Head of caudate nucleus (tissue), 42 donors: ENCODE measurements at places on chromosomes 16 and 17.

- no peak for DNase-seq
These were observed 14.8 kb upstream of the ADCY7 start for GRCh38 chr16:50251375-50252081.

DNA sequence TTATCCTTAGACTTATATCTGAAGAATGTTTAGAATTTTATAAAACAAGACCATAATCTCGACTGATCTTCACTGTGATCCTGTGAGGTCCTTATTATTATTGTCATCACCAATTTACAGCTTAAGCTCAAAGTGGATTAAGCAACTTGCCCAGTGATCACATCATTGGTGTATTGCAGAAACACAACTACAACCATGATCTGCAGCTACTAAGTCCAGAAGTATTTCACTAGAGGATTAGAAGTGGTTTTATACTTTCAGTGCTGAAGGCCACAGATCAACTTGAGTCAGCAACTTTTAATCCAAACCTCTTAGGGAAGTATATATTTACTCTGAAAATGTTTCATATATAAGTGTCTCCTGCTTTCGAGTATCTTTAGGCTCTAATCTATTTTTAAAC lies 624.3 kb upstream of the SOX9 start:
- DNase-seq, result no peak

GRCh38 chr17:21508211-21508610 lies 132.1 kb downstream of the KCNJ12 start:
- DNase-seq, result no peak

DNA sequence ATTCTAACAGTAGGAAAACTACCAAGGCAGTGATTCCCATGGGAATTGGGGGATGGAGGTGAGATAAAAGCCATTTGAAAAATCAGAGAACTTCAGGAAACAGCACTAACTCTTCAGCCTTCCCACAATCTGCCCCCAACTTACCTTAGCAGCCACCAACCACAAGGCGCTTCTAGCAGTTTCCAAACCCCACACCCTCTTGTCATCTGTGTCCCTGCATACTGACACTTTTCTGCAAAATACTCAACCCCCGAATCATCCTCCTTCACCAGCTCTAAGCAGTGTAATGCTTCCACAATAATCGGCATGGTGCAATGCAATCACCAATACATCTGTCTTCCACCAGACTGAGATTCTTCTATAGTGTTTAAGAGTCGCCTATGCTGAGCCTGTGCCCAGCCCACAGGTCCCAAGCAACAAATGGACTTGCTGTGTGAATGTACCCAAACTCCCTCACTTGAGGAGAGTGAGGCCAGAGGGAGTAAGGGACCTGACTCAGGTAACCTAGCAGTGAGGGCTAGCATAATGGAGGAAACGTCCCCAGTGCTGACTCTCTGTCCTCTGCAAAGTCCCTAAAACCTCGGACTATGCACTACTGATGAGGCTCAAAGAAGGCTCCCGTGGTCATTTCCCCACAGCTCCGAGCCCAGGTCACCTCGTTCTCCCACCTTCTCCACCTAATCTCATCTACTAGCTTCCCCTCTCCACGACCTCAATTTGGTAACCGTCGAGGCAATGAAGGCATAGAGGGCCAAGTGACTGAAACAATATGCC lies 943 bp downstream of the DYNC1LI2 start:
- peak; percentile 54 for DNase-seq

DNA sequence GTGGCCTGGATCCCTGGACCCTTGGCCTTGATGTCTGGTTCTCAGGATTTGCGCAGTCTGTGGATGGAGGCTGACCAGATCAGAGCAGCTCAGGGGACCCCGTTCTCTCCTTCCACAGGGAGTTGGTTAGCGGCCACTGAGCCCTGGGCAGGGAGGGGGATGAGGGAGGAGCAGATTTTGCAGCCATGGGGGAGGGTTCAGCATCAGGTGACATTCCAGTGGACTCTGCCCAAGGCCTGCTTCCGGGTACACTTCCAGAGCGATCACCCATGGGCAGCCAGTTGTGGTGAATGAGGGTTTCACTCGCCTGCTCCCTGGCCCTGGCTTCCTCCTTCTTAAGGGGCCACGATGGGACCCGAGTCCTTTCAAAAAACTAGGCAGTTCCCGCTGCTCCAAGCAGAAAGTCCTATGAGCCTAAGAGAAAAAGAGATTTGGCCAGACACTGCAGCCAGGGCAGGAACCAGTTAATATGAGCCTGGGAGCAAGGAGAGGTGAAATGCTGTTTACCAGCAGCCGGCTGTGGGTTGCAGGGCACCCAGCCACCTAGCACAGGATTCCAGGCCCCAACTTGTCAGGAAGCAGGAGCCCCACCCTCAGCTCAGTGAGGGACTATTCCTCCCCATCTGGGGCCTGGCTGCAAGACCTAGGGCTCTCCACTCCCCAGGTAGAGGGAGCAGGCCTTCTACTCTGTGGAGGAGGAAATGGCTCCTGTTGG lies 4.7 kb upstream of the GPRC5C start:
- DNase-seq, result peak; percentile 14

GRCh38 chr16:8892101-8892575 lies 10.0 kb downstream of the LITAFD start:
- DNase-seq, result no peak

DNA sequence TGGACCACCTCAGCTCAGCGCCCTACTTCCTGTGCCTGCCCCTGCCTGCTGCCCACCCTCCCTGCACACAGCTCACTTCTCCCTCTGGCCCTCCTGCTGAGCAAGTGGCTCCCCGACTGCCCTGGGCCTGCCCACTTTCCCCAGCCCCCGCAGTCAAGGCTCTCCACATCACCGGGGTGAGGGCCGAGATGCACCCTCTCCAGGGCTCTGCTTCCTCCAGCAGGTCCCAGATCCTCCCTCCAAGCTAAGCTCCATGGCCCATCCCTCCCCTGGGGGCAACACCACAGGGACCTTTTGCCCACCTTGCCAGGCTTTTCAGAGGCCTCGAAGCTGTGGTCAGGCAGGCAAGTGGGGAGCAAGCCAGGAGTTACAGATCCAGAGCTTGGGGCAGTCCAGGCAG lies 820.2 kb downstream of the KCNJ18 start:
- DNase-seq, result no peak

DNA sequence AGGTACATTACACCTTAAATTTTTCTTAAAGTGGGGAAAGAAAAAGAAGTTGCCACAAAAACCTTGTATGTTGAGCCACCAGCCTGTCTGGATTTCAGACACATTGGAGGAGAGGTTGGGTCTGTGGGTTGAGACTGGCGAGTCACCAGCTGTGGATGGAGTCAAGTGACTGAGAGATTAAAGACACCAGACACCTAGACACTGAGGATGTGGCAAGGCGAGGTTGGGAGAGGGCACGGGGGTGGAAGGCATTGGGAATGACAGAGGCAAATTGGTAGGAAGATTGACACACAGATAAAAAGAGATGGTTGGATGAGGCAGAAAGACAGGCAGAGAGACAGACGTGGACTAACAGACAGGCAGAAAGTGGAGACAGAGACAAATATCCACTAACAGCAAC lies 49.6 kb downstream of the KCNJ12 start:
- no peak for DNase-seq

DNA sequence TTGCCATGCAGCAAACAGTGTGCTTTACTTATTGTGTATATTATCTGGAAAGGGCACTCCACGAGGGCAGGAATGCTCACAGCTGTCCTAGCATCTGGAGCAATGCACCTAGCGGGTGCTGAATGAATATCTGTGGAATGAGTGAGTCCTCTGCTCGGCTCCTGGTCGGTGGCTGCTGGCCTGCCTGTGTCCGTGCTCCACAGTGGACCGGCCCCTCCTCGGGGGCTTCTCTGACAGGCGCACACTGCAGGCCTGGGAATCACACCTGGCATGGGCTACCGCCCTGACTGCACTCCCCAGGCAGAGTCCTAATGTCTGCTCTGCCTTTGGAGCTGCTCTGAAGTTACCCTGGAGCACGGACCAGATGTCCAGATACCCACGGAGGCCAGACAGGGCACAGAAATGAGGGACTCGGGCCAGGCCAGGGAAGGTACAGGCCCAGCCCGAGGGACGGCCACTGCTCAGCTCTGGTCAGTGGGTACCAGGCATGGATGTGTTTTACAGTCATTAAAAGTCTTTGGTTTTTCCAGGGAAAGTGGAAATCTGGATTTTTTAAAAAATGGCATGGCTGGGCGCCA lies 21.1 kb upstream of the AKTIP start:
- no peak for DNase-seq

- no peak for DNase-seq
These were observed 73.8 kb upstream of the ATP2A3 start for GRCh38 chr17:4038076-4038475.

- no peak for DNase-seq
These were observed 221.4 kb downstream of the MAF start for GRCh38 chr16:79379095-79379494.
